ENCODE measurements at places on chromosomes 6 and 20.

GRCh38 chr6:99589290-99589672 is 17.4 kb upstream of the PRDM13 start:
- DNase-seq: no peak

- no peak for DNase-seq
Measured at GRCh38 chr6:34760108-34760507, 2.8 kb downstream of the SNRPC start.

DNA sequence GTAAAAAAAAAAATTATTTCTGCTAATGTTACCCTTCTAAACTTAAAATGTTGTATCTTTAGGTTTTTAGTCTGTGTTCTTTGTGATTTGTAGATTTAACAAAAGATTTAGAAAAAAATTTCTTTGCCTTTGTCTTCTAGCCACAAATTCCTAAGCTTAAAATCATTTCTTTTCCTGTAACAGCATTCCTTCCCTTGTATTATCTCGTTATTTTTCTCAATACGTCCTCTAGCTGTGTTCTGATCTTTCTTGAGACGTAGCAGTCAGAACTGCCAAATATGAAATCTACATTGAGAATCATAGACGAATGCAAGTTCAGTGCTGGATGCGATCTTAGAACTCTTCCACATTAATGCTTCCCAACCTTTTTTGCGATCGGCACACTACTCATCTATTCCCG is 283.1 kb downstream of the UTRN start:
- no peak for DNase-seq

- DNase-seq: no peak
Measured at GRCh38 chr20:62211769-62212288, 8.2 kb downstream of the HRH3 start.

- DNase-seq: no peak
Measured at GRCh38 chr6:6332811-6333244, 12.4 kb upstream of the F13A1 start.

Measured in fibroblast of skin of left quadriceps (primary cell).